Activated naive CD4-positive, alpha-beta T cell treated with anti-CD3 and anti-CD28 coated beads, Interleukin-2, amount 50 U/mL, for 72 hours (primary cell): ENCODE measurements at places on chromosomes 3 and 15.

DNA sequence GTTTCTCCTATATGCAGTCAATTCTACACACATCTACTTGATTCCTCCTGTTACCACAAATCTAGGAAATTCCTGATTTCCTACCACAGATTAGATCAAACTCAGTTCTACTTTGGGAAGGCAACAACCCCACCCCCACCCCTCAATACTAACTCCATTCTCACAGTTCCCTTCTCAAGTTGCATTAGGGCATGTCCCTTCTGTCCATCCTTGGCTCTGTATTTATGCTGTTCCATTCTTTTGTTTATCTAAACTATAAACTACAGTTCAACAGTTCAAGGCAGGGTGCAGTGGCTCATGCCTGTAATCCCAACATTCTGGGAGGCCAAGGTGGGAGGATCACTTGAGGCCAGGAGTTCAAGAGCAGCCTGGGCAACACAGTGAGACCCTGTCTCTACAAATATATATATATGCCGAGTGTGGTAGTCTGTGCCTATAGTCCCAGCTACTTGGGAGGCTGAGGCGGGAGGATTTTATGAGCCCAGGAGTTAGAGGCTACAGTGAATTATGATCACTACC lies 25.2 kb upstream of the IMPDH2 start:
- no peak for DNase-seq

DNA sequence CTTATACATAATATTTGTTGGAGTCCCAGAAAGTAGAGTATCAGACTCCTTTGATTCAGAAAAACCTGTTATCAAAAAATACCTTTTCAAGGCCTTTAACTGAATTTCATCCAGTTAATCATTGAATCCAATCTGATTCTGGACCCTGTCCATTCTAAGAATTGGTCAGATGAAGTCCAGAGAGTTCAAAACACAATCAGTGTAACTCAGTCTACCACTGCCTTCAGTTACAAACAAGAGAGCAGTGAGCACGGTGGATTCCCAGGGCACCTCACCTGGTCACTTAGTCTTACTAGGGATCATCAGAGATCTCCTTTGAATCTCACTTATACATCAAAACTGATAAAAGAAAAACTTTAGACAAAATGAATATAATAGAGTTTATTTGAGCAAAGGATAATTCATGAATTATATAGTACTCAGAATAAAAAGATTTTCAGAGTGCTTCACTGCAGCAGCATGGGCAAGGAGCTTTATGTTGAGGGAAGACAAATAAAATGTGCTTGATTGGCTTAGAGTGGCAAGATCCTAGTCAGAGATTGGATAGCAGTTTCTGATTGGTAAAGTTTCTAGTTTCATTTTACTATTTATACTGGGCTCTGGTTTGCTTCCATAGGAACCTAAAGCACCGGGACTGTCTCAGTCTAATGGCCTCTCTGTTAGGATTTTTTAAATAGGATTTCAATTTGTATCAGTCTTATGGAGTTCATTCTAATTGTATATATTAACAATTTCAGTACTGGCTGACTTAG lies 474.9 kb upstream of the GOLIM4 start:
- DNase-seq = no peak

DNA sequence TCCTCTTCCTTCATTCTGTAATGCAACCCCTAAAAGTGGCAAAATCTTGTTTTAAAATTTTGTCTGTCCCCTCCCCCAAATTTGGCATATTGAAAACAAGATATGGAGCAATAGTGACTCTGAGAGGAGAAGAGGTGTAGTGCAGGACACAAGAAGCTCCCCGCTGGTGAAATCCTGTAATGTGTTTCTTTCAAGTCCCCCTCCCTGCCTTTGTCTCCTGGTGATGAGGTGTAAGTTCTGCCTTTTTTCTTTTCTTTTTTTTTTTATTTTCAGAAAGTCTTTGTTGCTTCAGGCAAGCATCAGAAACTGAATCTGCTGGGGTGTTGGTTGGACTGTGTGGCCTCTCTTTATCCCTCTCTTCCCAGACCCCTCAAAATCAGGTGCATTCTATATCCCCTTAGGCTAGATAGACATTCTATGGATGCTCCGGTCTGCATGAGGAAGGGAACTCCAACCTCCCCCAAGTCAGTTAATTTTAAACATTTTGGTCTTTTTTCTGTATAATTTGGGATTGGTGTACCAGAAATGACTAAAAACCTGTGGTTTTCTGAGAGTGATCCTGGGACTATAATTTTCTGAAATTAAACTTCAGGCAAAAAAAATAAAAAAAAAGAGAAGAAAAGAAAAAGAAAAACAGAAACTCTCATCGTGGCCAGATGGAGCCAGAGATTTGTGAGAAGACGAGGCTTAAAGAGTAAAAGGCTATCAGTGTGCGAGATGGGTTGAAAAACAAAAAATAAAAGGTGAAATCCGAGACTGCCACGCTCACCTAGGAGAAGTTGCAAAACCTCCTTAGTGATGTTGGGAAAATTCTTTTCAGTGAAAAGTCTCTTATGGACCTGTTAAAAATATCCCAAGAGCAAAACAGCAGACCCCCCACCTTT lies 21.4 kb downstream of the ACKR2 start:
- DNase-seq = no peak

DNA sequence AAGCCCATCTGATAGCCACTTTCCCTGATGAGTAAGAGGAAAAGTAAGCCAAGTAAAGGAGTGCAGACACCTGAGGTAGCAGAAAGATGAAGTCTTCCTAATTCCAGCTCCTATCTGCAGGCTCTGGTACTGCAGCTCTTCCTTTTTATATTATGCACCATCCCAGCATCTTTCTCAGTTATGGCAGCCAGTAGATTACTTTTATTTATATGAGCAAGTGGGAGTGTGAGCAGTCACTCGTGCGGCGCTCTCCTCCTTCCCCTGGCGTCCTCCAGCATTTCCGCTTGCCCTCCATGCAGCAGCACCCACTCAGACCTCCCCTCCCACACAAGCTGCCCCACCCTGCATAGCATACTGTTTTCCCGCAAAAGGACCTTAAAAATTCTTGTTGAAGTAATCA lies 465.9 kb upstream of the DPPA4 start:
- DNase-seq = no peak

- DNase-seq = no peak
Measured at GRCh38 chr3:14587740-14588360, 47.7 kb upstream of the GRIP2 start.

- no peak for DNase-seq
Measured at GRCh38 chr3:123122525-123123315, 55.9 kb downstream of the PDIA5 start.

GRCh38 chr3:62718515-62719320 lies 156.5 kb downstream of the CADPS start:
- DNase-seq = no peak

- no peak for DNase-seq
Measured at GRCh38 chr3:170811515-170811914, 58.5 kb downstream of the RPL22L1 start.

DNA sequence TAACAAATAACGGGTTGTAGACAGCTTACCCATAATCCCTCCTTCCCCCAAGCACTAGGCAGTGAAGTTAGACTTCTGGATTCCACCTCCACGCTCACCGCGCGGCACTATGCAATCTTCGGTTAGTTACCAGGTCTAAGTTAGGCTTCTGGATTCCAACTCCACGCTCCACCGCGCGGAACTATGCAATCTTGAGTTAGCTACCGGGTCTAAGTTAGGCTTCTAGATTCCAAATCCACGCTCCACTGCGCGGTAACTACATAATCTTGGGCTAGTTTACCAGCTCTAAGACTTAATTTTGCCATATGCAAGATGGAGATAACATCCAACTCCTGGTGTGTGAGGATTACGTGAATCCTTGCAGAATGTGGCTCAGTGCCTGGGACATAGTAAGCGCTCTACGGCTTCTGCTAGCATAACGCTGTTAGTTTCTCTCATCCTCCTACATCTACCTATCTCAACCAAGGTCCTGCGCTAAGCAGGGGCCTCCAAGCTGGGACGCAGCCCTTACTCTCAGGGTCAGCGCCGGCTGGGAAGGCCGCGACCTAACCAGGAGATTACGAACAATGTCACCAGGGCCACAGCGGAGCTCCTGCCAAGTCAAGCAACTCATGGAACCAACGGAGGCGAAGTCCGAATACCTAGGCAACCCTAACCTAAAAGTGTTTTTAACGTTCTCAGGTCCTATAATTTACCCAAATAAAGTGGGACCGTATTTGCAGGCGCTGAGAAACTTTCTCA lies 497 bp upstream of the RPLP1 start:
- no peak for DNase-seq
